NCI-H510A (cell line): ENCODE measurements at places on chromosomes 12 and 14.

DNA sequence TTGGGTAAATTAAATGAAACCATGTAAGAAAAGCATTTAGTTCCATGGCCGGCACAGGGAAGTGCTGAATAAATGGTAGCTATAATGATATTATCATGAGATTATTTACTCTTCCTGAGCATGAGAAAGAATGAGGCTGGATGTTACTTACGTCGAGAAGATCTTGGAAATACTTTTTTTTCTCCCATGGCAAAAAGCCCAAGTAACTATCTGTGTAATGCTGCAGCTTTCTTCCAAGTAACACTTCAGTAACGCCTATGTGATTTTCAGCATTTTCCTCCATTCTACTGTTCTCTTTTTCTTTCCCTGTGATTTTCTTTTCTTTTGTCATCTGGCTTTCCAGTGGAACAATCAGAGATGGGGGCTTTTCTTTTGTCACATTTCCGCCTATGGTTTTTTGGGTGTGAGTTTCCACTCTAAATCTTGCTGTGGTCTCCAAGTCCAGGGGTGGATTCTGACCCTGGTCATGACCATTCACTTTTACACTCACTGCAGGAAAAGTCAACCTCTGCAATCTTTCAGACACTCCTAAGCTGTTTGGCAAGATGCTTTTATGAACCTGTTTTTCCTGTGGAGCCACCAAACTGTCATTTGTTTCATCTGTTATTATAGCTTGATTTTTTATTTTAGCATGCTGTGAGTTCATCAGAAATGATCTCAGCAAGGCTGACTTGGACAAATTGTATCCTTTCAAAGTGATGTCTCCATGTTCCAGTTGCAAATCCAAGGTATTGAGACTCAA is 25.0 kb upstream of the SYCP3 start:
- no peak for DNase-seq

- DNase-seq = no peak
Measured at GRCh38 chr14:34614638-34615037, 15.3 kb downstream of the SNX6 start.

DNA sequence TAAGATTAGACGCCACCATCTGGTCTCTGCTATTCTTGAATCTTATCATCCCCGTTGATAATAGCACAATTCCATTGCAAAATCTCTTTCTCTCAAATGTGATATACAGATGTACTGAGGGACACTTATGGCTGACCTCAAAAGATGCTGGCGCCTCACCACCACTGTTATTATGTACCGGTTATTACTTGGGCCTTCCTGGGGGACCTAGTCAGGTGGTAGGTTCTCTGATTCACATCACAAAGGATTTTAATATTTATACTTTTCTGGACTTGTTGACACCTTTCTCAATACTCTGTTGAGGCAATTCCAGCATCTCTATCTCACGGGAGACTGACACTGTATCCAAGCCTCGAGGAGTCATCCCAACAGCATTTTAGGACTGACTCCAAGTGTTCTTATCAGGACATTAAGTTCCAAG is 21.3 kb upstream of the FAM234B start:
- no peak for DNase-seq

DNA sequence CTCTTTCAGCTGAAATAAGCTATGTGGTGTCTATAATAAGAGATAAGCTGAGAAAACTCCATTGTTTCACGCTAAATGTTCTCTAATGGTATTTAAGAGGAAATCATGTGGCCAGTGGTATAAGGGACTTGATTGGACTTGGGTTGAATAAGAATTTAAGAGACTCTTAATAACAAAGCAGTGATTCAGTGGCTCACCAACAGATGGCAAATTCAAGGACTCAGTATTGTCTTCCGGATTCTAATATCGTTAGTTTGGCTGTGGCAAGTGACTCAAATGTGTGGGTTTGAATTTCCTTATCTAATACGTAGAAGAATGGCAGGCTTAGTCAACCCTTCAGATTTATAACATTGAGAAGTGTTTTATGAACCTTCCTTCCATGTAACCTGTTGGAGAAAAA is 49.1 kb upstream of the KCNH3 start:
- DNase-seq = no peak

- peak; percentile 43 for DNase-seq
Measured at GRCh38 chr14:70822530-70823185, 13.3 kb upstream of the MAP3K9 start.

DNA sequence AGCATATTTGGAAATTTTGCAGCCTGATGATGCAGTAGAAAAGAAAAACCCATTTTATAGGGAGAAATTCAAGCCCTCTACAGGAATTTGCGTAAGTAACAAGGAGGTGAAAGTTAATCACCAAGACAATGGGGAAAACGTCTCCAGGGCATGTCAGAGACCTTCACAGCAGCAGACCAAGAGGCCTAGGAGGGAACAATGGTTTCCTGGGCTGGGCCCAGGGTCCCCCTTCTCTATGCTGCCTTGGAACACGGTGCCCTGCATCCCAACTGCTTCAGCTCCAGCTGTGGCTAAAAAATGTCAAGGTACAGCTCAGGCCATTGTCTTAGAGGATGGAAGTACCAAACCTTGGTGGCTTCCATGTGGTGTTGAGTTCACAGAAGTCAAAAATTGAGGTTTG is 6.5 kb upstream of the KRT6C start:
- no peak for DNase-seq

GRCh38 chr14:85217412-85217811 is 312.5 kb upstream of the FLRT2 start:
- no peak for DNase-seq
